Stimulated activated CD4-positive, alpha-beta T cell treated with anti-CD3 and anti-CD28 coated beads, Interleukin-12 subunit alpha, Interleukin-12 subunit beta, amount 100 ng/mL, for 4 hours (primary cell): ENCODE measurements at places on chromosomes 16 and 17.

DNA sequence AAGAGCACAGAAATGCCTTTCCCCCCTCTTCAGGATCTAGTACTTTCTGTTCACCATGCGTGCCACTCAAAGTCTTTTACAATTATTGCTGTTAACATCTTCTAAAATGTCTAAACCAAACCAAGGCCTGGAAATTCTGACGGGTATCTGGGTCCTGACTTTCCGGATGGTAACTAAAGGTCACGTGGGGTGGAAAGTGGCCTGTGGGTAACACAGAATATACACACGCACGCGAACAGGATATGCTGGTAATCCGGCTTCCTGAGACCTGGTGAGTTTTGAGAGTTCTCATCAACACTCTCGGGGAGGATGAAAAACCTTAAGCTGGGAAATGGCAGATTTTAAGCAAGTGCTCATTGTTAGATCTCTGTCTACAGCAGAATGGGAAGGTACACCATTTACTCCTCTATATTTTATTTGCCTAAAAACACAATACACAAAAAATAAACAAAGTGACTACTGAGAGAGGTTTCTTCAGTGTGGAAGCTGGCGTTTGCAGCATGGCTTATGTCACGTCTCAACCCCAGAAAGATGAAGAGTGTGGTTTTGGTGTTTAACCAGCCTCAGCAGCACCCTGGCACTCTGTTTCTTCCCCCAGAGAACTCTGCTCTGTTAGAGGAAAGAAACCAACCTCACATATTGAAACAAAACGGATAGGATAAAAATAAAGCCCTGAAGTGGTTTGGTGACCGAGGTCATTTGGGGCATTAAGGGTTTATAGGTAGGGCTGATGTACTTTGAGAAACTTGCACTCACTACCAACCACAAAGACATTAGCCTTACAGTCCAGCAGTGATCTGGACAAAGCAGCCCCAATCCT lies 37.3 kb downstream of the SMG6 start:
- peak; percentile 67 for DNase-seq

GRCh38 chr17:29086628-29087332 lies 43.8 kb downstream of the PIPOX start:
- DNase-seq: no peak

GRCh38 chr17:40531051-40531991 lies 29.9 kb upstream of the TNS4 start:
- peak; percentile 83 for DNase-seq

DNA sequence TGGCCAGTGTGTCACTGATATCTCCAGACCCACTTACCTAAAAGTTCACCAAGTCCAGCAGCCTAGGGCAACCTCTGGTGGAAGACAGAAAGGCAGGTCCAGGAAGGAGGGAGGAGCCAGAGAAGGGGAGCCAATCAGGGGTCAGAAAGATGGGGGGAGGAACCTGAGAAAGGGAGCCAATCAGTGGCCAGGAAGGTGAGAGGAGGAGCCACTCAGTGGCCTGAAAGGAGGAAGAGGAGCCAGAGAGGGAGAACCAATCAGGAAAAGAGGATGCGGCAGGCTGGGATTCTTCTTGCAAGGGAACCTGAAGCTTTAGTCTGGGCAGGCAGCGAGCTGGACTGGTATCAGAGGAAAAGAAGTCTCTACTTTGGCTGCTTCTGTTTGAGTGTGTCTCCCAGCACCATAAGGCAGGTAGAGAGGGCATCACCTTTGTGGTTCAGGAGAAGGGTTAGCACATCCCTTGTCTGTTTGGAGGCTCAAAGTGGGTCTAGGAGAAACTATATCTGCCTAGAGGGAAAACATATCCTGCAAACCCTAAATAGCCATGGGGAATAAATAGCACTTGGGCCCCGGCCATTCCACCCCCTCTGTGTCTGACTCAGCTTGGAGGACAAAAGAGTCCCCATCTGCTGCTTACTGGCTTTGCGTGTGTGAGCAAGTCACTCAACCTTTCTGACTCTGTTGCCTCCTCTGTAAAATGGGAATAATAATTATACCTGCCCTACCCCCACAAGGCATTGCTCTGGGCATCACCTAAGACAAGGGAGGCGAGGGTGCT lies 43.4 kb upstream of the CRHR1 start:
- no peak for DNase-seq
